ENCODE measurements at places on chromosomes 12 and 14.

- no peak for DNase-seq
These were observed 28.1 kb upstream of the CFL2 start for GRCh38 chr14:34742270-34743115.

DNA sequence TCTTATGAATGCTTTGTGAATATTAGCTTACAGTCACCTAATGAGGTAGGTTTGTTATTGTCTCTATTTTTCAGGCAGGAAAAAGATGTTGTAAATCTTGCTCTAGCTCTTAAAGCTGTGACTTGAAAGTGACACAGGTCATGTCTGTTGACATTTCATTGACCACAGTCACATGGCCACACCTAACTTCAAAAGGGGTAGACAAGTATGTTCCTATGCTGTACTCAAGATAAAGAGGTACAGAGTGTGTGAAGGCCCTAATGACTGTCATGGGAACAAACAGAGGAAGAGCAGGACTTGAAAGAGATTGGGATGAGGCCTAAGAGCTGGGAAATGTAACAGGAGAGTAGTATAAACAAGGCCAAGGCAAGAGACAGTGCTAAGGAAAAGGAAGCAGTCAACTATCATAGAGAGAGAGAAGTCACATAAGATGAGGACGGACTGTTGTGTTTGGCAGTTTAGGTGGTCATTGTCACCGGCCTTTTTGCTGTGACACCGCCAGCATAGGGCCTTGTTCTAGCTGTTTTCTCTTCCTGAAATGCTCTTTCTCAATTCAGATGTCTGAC lies 181.0 kb downstream of the CFAP54 start:
- DNase-seq = no peak

DNA sequence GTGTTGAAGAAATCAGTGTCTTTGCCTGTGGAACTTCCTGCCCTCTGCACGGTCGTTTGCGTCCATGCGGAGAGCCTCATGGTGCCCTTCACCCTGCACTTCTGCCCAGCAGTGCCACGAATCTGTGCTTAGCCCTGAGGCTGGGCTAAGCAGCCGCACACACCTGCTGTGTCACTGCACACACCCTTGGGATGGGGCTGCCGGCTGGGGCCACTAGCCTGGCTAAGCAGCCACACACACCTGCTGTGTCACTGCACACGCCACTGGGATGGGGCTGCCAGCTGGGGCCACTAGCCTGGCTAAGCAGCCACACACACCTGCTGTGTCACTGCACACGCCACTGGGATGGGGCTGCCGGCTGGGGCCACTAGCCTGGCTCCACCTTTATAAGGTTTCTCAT lies 188.5 kb downstream of the KIF26A start:
- DNase-seq = no peak

- DNase-seq = no peak
These were observed 215.4 kb upstream of the DIO2 start for GRCh38 chr14:80426683-80427082.
